ENCODE measurements at places on chromosomes 16 and 17. TPM values are rescaled to one million over a fixed set of nuclear protein-coding genes. Genes with fewer than 3 reads are reported as not detected.
A peak's percentile ranks its signal among the peaks of the same experiment; 100 is the strongest.

DNA sequence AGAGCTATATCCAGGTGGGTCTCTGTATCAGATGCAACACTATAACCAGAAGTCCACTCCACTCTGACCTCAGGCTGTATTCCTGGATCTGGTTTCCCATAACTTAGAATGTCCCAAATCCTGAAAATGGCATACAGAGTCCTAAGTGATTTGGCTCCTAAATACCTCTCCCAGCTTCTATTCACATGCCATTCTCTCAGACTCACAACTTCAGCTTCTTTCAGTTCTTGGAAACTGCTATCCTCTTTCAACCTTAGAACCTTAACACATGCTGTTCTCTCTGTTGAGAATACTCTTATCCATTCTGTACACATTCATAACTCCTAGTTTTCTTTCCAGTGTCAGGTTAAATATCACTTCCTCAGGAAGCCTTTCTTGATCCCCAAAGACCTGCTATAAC is 132.0 kb downstream of the BRIP1 start:
- ATAC-seq = no peak

DNA sequence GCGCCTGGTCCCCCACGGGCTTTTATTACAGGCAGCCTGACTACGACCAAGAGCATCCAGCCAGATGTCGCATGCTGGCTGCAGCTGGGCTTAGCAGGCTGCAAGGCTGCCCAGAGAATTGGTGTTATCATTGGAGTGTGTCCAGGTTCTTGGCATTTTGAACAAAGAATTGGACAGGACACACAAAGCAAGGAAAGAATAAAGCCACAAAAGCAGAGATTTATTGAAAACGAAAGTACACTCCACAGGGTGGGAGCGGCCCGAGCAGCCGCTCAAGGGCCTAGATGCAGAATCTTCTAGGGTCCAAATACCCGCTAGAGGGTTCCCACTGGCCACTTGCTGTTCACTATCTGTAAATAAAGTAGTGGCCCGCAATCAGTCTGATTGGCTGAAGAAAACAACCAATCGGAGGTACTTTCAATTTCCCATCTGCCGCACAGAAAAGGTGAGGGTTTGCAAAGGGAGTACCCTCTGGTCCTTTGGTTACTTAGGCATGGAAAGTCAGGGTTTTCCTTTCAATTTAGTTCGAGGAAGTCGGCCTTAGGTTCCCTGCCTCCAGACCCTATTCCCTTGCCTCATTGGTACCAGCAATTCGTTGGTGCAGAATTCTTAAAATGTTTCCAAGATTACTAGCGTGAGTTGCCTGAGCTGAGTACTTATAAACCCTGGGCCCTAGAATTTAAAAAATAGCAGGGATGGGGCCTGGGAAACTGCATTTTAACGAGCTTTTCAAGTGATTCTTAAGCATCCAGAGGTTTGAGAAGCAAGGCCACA is 38.5 kb upstream of the CNEP1R1 start:
- no peak for ATAC-seq

DNA sequence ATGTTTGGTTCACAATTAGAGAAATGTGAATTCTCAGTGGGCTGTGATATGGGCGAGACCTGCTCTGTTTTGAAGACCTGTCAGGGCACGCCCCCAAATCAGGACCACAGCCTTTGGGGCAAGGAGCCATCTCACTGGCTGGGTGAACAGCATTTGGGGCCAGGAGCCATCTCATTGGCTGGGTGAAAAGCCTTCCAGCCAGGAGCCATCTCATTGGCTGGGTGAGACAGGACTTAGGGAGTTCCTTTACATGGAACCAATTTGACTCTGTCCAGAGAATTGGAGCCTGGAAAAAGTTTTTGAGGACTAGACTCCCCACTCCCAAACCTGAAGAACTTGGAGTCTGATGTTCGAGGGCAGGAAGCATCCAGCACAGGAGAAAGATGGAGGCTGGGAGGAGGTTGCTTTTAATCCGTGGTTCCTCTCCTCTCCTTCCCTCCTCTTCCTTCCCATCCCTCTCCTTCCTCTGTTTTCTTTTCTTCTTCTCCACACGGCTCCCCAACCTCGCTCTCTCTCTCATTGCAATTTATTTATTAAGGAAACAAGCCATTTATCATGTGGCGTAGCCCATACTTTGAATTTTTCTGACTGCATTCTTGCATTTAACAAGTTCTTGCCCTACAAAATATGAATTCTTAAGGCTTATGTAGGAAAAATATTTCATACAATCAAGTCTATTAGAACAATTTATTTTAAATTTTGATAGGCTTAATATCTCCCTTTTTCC is 19.7 kb downstream of the FOXL1 start:
- no peak for ATAC-seq

- no peak for ATAC-seq
These were observed 48.6 kb upstream of the IRX3 start for GRCh38 chr16:54335230-54335629.

DNA sequence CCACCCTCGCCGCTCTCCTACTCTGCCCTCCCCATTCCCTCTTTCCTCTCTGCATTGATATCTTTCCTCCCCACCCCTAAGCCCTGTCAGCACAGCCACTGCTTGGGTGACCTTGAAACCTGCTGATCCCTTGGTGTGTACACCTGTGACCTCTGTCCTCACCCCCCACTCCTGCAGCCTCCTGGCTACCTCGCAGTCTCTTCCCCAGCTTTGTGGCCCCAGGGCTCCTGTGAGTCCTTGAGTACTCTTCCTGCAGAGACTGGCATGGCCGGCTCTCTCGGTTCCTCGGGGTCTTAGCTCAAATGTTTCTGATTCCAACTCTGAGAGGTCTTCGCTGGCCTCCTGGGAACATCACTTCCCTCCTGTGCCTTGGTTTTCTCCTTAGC is 31.7 kb downstream of the ADCY7 start:
- ATAC-seq = no peak

DNA sequence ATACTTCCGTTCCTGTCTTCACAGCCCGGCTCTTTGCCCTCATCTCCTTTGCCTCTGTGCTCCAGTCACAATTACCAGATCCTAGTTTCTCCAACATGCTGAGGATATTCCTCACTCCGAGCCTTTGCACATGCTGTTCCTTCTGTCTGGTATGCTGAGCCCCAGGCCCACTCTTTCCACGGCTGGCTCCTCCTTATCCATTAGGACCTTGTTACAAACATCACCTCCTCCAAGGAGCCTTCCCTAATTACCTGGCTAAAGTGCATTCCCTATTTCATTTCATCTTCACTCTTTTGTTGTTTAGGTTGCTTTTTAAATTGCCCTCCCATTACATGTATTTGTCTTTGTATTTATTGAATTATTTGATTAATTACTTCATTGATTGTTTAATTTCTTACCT is 14.9 kb upstream of the ADGRG1 start:
- ATAC-seq = no peak

DNA sequence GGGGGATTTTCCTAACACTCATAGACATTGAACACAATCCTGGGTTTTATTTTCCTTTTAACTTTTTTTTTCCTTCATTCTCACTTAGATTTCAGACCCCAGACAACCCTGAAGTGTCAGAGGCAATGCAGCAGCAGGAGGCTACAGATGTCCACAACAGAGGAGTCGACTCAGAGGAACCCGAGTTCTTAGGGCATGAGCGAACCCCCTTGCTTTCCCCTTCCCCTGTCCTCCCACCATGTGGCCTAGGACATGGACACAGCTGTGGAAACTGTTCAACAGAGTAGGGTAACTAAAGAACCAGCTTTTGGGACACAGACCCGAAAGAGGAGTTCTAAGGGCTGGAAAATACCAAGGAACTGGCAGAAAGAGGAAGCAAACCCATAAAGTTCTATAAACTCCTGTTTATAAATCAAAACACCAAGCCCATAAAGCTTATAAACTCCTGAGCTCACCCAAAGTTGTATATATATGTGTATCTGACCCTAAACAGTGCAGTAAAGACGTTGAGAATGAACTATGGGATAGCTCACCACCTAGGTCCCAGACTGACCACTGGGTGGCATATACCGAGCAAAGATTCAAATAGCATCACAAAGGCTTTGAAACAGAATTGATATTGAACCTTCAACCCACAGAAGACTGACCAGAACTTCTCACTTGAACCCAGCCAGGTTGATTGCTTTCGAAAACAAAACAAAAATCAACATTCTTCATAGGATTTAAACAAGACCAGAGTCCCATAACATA is 33.9 kb downstream of the CMTM4 start:
- ATAC-seq = no peak

GRCh38 chr17:55264278-55264644 is 499 bp upstream of the HLF start:
- no peak for ATAC-seq

- ATAC-seq = no peak
These were observed 13.5 kb upstream of the ADAM11 start for GRCh38 chr17:44745301-44745700.

DNA sequence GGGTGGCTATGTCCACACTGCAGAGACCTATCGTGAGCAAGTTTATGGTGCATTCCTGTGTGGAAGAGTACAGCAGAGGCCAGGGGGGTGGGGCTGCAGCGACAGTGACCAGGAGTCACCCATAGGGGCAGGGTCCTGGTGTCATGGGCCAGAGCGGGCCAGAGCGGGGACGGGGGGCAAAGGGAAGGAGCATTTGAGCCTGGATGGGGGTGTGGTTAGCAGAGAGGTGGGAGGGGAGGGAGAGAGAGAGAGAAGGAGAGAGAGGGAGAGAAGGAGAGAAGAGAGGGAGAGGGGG is 17.8 kb downstream of the JPH3 start:
- no peak for ATAC-seq

GRCh38 chr17:72826602-72827001 is 265.9 kb downstream of the SLC39A11 start:
- no peak for ATAC-seq

- no peak for ATAC-seq
These were observed 9.1 kb upstream of the METTL9 start for GRCh38 chr16:21590287-21590686.

GRCh38 chr17:61218438-61218837 is 181.2 kb upstream of the TBX2 start:
- no peak for ATAC-seq

GRCh38 chr17:40695874-40696472 is 7.6 kb downstream of the KRT24 start:
- no peak for ATAC-seq

- ATAC-seq = no peak
These were observed 19.3 kb upstream of the NAT9 start for GRCh38 chr17:74795327-74796020.

- peak; percentile 65 for ATAC-seq
These were observed 118.5 kb upstream of the ZFHX3 start for GRCh38 chr16:73166441-73166851.

DNA sequence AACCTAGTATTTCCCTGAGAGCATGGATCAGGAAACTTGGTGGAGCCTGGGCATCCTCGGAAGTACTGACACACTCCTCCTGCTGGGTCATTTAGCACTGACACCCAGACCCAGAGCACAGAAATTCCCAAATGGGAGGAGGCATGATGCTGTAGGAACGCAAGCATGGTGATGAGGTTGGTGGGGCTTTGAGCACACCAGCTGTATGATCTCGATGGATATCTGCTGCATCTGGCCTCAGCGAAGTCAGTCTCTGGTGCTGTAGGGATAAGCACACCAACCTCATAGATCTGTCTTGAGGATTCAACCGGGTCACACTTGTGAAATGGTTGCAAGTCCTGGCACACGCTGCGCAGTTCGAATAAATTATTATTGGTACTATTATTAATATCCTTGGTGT is 52.5 kb downstream of the SHISA6 start:
- ATAC-seq = no peak

GRCh38 chr17:72426948-72427760 is 306.3 kb downstream of the SOX9 start:
- ATAC-seq = no peak

DNA sequence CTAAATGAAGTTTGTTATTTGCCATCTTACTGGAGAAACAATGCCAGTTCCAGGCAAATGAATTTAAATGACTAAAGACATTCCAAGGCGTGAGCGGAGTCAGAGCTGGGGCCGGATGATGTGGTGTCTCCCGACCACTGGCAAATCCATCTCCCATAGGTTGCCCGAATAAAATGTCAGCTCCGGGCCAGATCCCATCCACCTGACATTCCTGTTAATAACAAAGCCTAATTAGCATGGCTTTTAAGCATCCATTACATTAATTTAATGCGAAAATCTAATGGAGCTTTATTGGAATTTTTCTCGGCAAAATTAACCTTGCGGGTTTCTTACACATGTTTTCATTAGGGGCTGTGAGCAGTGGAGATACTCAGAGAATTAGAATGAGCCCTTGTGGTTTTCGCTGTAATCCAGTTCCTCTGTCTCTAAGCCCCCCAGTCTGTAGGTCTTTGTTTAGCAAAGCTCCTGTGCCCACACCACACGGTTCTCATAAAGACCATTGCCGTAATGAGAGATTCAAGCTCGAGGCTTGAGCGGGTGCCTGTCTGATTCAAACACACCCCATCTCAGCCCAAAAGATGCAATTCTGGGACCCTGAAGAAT is 123.3 kb downstream of the CCT6B start:
- ATAC-seq = no peak

GRCh38 chr17:78885956-78886355 is 17.0 kb downstream of the CEP295NL start:
- ATAC-seq = no peak

DNA sequence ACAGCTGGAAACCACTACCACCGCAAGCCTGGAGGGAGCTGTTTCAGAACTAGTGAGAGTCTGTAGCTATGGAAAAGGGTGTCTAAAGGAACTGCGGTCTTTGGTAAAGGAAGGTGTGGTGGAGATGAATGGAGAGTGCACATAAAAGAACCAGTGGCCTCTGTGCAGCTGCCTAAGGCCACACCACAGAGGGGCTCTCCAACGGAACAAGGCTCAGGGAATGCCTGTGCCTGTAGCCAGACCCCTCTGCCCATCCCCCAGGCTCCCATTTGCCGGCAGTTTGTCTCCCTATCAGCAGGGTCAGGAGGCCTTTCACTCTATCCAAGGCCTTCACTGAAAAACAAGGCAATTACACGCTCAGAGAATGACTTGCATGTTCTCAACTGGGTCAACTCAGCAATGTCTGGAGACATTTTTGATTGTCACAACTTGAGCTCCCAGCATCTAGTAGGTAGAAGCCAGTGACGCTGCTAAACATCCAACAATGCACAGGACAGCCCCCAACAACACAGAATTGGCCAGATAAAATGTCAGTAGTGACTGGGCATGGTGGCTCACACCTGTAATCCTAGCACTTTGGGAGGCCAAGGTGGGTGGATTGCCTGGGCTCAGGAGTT is 3.3 kb upstream of the FDXR start:
- ATAC-seq = no peak

Gene MT1M
- 36.9 TPM for total RNA-seq

Gene NOS2
- total RNA-seq = 0.39 TPM

Gene CCL23
- 7.3 TPM for total RNA-seq

Gene KRT33B
- not detected for total RNA-seq

Gene PRR35
- not detected for total RNA-seq

Gene SKAP1
- not detected for total RNA-seq

Gene TMEM238L
- total RNA-seq = not detected

Gene COL1A1
- 14.6 TPM for total RNA-seq

Gene C16orf74
- total RNA-seq = 0.94 TPM

All from gastroesophageal sphincter (tissue), 4 donors.